ENCODE measurements at places on chromosomes 3 and 15.

GRCh38 chr3:64852738-64853137 is 164.9 kb upstream of the ADAMTS9 start:
- DNase-seq: no peak

- peak; percentile 10 for DNase-seq
Observed at GRCh38 chr3:170128977-170129431, 52.5 kb downstream of the PHC3 start.

DNA sequence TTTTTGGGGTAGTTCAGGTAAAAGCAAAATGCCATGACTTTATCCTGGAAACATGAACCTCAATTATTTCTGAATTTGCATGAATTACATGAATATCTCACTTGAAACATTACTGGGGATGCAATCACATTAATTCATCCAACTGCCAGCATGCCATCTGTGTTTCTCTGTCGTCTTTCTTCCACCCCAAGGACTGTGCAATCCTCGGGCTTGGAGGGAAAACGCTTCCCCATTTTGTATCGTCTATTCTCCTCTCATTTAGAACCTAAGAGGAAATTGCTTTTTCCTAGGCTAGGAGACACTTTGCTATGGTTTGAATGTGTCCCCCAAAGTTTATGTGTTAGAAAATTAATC is 109.4 kb downstream of the SQOR start:
- no peak for DNase-seq

GRCh38 chr3:14404631-14405359 is 2.4 kb downstream of the SLC6A6 start:
- DNase-seq: no peak

DNA sequence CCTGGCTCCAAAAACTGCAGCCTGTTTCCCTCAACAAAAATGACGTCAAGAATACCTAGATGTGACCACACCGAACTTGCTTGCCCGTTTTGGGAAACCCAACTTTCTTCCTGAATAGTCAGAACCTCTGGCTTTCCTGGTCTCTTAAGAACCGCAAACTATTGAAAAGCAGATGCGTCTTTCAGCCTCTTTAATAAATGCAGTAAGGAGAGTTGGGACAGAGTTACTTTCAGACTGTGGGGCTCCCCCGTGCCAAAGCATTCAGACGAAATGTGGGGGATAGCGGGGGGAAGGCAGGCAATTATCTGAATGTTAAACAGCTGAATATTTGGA is 1.2 kb upstream of the PROK2 start:
- no peak for DNase-seq

DNA sequence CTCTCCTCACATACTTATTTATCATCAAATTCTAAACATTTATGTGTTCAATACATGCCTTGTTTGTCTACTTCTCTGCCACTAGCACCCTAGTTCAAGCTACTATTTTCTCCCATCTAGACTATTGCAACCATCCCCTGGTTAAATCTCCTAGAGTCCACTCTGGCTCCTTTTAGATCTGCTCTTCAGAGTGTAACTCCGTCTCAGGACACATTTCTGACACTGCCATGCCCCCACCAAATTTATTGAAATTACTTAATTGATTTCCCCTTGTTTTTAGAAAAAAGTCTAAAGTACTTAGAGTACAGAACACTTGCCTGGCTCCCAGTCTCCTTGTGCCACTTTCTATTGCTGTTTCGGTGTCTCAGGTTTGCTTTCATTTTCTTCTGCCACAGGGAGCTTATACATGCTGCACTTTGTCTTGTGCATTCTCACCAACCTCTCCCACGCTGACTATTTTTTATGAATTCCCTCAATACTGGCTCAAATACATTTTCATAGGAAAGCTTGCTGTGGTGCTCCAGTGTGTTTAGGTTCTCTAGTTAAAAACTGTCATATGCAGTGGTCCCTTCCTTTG is 792.3 kb downstream of the DIPK2A start:
- no peak for DNase-seq

DNA sequence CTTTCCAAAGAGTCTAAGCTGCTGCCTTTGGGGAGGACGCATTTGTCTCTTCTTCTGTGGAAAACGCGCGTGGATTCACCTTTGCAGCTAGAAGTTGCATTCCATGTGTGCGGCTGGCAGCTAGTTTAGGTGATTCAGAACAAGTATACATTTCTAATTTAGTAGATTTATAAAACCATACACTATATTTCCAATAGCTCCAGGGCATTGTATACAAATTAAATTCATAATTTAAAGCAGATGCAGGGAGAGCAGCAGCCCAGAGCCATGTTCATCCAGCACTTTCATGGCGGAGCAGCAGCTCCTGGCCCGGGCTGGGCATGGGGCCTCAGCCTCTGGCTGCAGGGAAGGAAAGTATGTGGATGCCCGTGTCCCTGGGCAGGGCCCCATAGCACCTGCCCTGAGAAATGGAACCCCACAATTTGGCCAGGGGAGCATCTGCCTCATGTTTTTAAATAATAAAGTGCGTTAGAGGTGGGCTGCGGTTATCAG is 42.8 kb upstream of the SEC22A start:
- DNase-seq: no peak

GRCh38 chr15:56295433-56295832 is 51.8 kb upstream of the RFX7 start:
- DNase-seq: no peak

GRCh38 chr3:107588217-107588616 is 65.5 kb downstream of the BBX start:
- DNase-seq: no peak

- peak; percentile 18 for DNase-seq
Observed at GRCh38 chr3:38960953-38961622, 90.7 kb downstream of the SCN11A start.

GRCh38 chr3:172461530-172462138 is 13.4 kb upstream of the GHSR start:
- DNase-seq: peak; percentile 17

GRCh38 chr15:36893276-36893675 is 207.1 kb downstream of the MEIS2 start:
- DNase-seq: no peak

GRCh38 chr3:133890037-133890436 is 5.6 kb downstream of the RAB6B start:
- DNase-seq: no peak

- DNase-seq: no peak
Observed at GRCh38 chr3:153162513-153163392, 727 bp downstream of the RAP2B start.

DNA sequence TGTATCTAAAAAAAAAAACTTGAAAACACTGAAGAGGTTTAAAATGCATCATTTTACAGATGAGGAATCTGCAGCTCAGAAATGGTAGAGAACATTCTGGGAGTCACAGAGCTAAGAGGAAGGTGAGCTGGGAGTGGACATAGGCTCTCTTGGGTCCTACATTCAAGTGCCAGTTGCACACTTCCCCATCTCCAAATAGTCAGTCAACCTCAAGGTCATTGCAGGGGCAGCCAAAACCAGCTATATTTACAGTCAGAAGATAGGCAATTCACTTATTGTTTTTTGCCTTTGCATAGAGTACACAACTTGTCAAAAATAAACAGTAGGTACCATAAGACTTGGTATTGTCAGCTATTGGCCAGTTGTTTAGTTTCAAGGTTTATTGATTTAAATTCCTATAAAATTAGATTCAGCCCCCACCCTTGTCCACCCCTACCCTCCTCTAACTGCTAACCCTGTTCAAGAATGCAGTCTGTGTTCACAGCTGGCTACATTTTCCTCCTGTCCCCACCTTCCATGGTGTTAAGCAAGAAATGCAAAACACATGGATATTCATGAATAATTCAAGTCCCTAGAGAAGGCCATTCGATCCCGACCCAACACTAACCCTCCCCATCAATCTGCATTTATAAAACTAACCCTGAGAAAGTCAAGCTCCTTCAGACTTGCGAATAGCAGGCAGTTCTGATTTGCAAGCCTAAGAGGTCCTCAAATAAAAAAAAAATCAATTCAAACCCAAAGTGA is 567.0 kb upstream of the MCTP2 start:
- DNase-seq: no peak

- DNase-seq: no peak
Observed at GRCh38 chr3:119562307-119562961, 3.0 kb upstream of the CD80 start.

DNA sequence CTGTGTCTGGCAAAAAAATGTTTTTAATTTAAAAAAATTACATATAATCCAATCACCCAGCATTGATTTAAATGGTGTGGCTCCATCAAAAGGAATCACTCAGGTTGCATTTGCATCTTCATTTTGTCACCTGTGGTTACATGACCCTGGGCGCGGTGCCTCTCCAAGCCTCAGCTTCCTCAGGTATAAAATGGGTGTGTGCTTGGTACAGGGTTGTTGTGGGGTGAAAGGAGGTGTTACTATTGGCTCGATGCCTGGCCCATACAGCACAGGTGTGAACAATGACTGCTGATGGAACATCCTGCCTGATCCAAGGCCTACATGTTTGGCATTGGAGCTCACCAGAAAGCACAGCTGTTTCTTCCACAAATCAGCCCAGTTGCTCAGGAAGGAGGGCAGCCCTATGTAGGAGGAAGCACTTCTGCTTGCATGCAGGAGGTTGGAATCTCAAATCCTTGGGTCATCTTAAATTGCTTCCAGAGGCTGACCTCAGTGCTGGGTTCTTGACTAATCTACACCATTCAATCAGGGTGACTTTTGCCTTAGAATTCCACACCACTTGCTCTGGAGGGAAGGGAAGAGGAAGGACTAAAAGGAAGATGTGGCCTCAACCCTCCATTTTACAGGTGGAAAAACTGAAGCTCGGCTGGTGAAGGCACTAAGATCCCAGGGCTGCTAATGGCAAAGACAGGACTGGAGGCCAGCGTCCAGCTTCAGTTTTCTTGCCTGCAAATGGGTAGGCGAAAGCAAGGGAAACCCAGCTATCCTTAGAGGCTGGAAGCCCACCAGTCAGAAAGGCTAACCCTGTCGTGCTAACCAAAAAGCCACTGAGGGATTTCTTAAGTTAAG is 31.7 kb downstream of the BHLHE40 start:
- DNase-seq: no peak

Data from fibroblast of skin of right quadriceps (primary cell).